ENCODE measurements at places on chromosomes 2 and 18.

DNA sequence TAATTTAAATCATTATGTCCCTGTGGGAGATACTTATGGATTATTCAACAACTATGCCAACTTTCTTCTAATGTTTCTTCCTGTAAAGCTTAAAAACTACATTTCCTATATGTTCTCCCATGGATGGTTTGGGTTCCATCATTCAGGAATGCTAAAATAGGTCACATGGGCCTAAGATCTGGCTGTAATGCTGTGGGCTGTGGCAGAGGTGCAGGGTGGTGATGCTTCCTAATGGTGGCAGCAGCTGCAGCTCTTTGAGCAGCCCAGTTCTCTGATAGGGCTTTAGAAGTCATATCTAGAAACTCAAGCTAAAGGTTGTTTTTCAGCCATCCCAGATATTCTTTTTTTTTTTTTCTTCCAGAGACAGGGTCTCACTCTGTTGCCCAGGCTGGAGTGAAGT is 266.1 kb downstream of the ZNF385B start:
- no peak overlapping the region for H3K27ac ChIP-seq
- DNase-seq = no peak
- no peaks in the 10 kb centered on the region for H3K27me3 ChIP-seq
- no peaks in the 10 kb centered on the region for H3K4me1 ChIP-seq

- peak overlapping the region; percentile 42 for H3K27ac ChIP-seq
- H3K27me3 ChIP-seq = no peaks in the 10 kb centered on the region
- no peak overlapping the region for H3K4me3 ChIP-seq
- no peak for DNase-seq
- no peaks in the 10 kb centered on the region for H3K36me3 ChIP-seq
These were observed 67.7 kb downstream of the NCK2 start for GRCh38 chr2:105812180-105813044.

- H3K4me1 ChIP-seq = no peaks in the 10 kb centered on the region
- no peak overlapping the region for H3K4me3 ChIP-seq
- no peaks in the 10 kb centered on the region for H3K27me3 ChIP-seq
These were observed 34.9 kb upstream of the MAT2A start for GRCh38 chr2:85503851-85504777.

- no peaks in the 10 kb centered on the region for H3K27me3 ChIP-seq
- H3K4me1 ChIP-seq = no peaks in the 10 kb centered on the region
- no peaks in the 10 kb centered on the region for H3K36me3 ChIP-seq
These were observed 45.2 kb downstream of the CYP1B1 start for GRCh38 chr2:38030635-38031355.

DNA sequence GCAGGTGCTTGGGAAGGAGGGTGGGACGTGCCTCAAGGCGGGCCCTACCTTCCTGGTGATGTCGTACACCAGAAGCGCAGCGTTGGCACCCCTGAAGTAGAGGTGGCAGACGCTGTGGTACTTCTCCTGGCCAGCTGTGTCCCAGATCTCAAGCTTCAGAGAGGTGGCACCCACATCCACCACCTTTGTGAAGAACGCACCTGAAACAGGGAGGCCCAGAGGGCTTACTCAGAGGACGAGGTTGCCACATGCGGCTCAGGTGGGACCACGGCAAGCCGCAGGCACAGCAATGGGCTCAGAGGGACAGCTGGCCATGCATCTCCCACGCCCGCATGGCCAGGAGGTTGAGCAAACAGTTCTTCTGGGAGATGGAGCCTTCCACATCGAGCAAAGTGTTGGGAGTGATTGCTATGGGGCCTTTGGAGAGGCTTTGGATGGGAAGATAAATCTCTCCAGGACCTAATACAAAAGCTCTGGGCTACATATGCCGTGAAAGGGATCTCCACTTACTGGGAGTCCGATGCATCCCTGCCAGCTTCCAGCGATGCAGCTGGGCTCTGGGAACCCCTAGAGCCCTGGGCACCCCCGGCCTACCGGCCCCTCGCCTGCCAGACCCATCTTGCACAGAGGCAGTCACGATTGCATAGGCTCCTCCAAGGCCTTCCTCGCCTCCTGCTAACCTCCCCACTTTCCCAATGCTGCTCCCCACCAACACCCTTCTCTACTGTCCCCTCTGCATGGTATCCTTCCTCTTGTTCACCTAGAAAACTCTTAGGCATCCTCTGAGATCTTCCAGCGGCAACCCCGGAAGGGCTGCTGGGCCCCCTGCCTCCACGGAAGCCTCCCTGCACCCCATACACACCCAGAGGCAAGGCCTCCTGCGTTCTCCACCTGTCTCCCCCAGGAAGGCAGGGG is 11.8 kb downstream of the PRLH start:
- H3K27ac ChIP-seq = no peak overlapping the region
- H3K27me3 ChIP-seq = no peaks in the 10 kb centered on the region
- peaks cover 13% of the 10 kb centered on the region for H3K4me1 ChIP-seq
- no peaks in the 10 kb centered on the region for H3K36me3 ChIP-seq

GRCh38 chr2:37125416-37125815 is 31.4 kb downstream of the EIF2AK2 start:
- no peaks in the 10 kb centered on the region for H3K27me3 ChIP-seq
- no peak overlapping the region for H3K4me3 ChIP-seq
- DNase-seq = no peak

GRCh38 chr2:11669454-11670291 is at the start of gene NTSR2:
TSS of gene NTSR2 (minus strand) at chr2:11670195. CDS start at chr2:11670129, 66 bp downstream.
- DNase-seq = no peak
- H3K4me1 ChIP-seq = peaks cover 2% of the 10 kb centered on the region
- H3K27me3 ChIP-seq = no peaks in the 10 kb centered on the region
- H3K27ac ChIP-seq = no peak within 1 kb of the TSS
- no peak within 1 kb of the TSS for H3K4me3 ChIP-seq
- no peaks in the 10 kb centered on the region for H3K36me3 ChIP-seq

DNA sequence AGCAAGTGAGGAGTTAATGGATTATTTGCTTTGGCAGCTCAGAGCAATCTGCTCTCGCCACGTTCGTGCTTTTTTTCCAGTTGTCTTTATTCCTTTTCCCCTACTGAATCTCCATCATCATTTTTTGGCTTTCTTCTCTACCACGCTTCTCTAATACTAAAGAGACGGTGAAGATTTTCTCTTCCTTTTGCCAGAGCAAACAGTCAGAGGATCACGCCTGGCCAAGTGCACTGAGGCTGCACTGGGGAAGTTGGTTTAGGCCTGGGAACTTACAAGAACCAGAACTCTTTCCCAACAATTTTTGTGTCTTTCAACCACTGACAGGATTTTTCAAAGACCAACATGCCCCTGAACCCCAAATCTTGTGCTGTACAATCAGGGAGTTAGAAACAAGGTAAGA is 172.3 kb downstream of the PID1 start:
- no peaks in the 10 kb centered on the region for H3K4me1 ChIP-seq
- H3K27me3 ChIP-seq = no peaks in the 10 kb centered on the region
- peak overlapping the region; percentile 21 for H3K27ac ChIP-seq
- no peak overlapping the region for H3K4me3 ChIP-seq
- DNase-seq = no peak

- H3K36me3 ChIP-seq = no peaks in the 10 kb centered on the region
- DNase-seq = no peak
- H3K4me1 ChIP-seq = no peaks in the 10 kb centered on the region
- no peak overlapping the region for H3K4me3 ChIP-seq
- H3K27me3 ChIP-seq = no peaks in the 10 kb centered on the region
These were observed 292.5 kb downstream of the MTX2 start for GRCh38 chr2:176561706-176562105.

GRCh38 chr2:236604575-236605344 is 35.1 kb downstream of the ACKR3 start:
- H3K4me1 ChIP-seq = no peaks in the 10 kb centered on the region
- H3K27me3 ChIP-seq = no peaks in the 10 kb centered on the region
- no peak overlapping the region for H3K4me3 ChIP-seq
- no peak overlapping the region for H3K27ac ChIP-seq
- DNase-seq = no peak

GRCh38 chr18:50721006-50721405 is 98.8 kb downstream of the MRO start:
- no peaks in the 10 kb centered on the region for H3K27me3 ChIP-seq
- no peak overlapping the region for H3K4me3 ChIP-seq
- H3K4me1 ChIP-seq = no peaks in the 10 kb centered on the region

GRCh38 chr2:202749477-202749876 is 114.7 kb downstream of the FAM117B start:
- H3K36me3 ChIP-seq = no peaks in the 10 kb centered on the region
- H3K27me3 ChIP-seq = no peaks in the 10 kb centered on the region
- no peak overlapping the region for H3K4me3 ChIP-seq
- DNase-seq = no peak
- H3K27ac ChIP-seq = no peak overlapping the region
- no peaks in the 10 kb centered on the region for H3K4me1 ChIP-seq

- H3K4me3 ChIP-seq = no peak overlapping the region
- no peak overlapping the region for H3K27ac ChIP-seq
- H3K36me3 ChIP-seq = no peaks in the 10 kb centered on the region
- no peak for DNase-seq
- H3K4me1 ChIP-seq = no peaks in the 10 kb centered on the region
- no peaks in the 10 kb centered on the region for H3K27me3 ChIP-seq
These were observed 51.0 kb downstream of the EMX1 start for GRCh38 chr2:72968286-72968685.

DNA sequence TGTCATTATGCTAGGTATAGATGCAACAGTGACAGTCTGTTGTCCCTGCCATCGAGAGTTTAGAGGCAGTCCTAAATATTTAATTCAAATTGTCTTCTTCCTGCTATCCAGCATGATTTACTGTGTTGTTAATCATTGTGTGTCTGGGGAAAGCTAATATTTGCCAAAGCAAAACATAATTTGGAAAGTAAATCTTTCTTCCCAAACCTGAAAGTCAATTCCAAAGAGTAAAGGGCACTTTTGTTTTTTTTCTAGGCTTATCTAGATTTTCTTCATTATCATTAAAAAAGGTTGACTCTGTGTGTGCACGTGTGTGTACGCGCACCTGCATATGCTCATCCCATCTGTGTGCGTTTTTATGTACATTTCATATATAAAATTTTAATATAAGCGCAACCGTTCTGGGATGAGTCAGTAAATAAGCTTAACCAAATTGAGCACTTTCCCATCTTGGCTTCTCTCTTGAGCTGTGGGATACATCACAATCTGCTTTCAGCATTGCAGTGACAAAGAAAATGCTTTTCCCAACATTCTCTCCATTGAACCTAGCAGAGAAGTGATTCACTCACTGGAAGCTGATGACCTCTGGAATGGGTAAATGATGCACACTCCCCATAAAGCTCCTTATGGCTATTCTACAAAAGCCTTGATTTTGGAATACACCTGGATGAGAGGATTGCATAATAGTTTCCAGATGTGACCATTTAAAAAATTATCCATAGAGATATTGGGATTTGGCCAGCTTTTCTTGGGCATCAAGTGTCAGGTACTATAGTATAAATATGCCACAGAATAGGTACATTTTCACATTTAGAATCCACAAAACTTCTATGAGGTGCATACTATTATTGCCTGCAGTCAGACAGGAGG is 488.4 kb downstream of the ADCYAP1 start:
- no peak overlapping the region for H3K4me3 ChIP-seq
- DNase-seq = no peak
- H3K36me3 ChIP-seq = no peaks in the 10 kb centered on the region

- no peaks in the 10 kb centered on the region for H3K36me3 ChIP-seq
- no peak overlapping the region for H3K4me3 ChIP-seq
- no peak overlapping the region for H3K27ac ChIP-seq
- no peak for DNase-seq
- no peaks in the 10 kb centered on the region for H3K27me3 ChIP-seq
These were observed 22.6 kb upstream of the CALCRL start for GRCh38 chr2:187470698-187471097.

GRCh38 chr18:6205706-6206105 is 209.0 kb downstream of the L3MBTL4 start:
- no peaks in the 10 kb centered on the region for H3K36me3 ChIP-seq
- DNase-seq = no peak
- H3K27me3 ChIP-seq = no peaks in the 10 kb centered on the region
- no peaks in the 10 kb centered on the region for H3K4me1 ChIP-seq
- H3K27ac ChIP-seq = no peak overlapping the region

- H3K27ac ChIP-seq = no peak overlapping the region
- DNase-seq = no peak
- H3K4me3 ChIP-seq = no peak overlapping the region
- no peaks in the 10 kb centered on the region for H3K4me1 ChIP-seq
- no peaks in the 10 kb centered on the region for H3K27me3 ChIP-seq
These were observed 60.9 kb downstream of the HDAC4 start for GRCh38 chr2:239339726-239340601.

- no peaks in the 10 kb centered on the region for H3K36me3 ChIP-seq
- no peak overlapping the region for H3K27ac ChIP-seq
- no peak overlapping the region for H3K4me3 ChIP-seq
- H3K27me3 ChIP-seq = no peaks in the 10 kb centered on the region
These were observed 107.2 kb upstream of the UGP2 start for GRCh38 chr2:63734510-63734909.

GRCh38 chr2:120441744-120442471 is 96.0 kb downstream of the INHBB start:
- H3K4me3 ChIP-seq = peak overlapping the region; percentile 41
- H3K4me1 ChIP-seq = peaks cover 6% of the 10 kb centered on the region
- no peak for DNase-seq
- no peaks in the 10 kb centered on the region for H3K36me3 ChIP-seq

- no peak overlapping the region for H3K27ac ChIP-seq
- no peaks in the 10 kb centered on the region for H3K36me3 ChIP-seq
- H3K4me3 ChIP-seq = no peak overlapping the region
- no peak for DNase-seq
- H3K4me1 ChIP-seq = peaks cover 4% of the 10 kb centered on the region
- H3K27me3 ChIP-seq = no peaks in the 10 kb centered on the region
These were observed 202.6 kb upstream of the SMAD2 start for GRCh38 chr18:48132797-48133655.

DNA sequence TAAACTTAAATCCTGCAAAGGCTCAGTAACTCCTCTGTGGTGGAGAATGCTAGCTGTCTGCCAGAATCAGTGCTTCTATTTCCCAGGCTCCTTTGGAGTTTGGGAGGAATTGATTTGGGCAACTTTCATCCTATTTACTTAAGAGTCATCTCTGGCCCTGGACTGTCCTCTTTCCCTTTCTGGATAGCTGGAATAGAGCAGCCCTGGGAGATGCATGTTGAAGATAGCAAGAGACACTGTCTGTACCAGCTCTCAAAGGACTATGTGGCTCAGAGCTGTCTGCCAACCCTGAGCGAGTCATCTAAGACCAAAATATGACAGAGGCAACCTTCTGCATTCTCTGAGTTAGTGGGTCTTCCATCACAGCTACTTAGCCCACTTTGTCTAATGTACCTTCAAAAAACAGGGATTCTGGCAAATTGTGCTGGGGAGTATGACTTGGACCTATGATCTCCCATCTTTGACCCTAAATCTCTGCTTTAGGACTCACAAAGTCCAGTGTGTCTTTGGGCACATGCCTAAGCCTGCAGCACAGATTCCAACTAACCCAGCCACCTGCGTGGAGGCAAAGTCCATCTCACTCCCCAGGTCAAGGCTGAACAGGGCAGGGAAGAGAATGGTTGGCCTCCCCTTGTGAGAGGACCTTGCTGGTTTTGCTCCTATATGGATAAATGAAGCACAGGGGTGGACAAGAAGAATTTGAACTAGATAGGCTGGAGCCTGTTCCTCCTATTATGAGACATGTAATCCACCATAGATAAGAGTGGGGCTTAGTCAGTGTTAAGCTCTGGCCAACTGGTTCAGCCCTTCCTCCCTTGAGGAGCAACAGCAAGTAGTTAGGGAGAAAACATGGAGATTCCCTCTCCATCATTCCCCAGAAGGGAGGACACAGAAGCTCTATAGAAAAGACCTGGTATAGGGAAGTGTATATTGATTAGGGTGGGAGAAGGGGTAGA is 99.1 kb upstream of the PELI1 start:
- H3K36me3 ChIP-seq = no peaks in the 10 kb centered on the region
- DNase-seq = no peak
- no peaks in the 10 kb centered on the region for H3K27me3 ChIP-seq
- no peak overlapping the region for H3K4me3 ChIP-seq

GRCh38 chr2:98167916-98168315 is 80.9 kb downstream of the VWA3B start:
- no peaks in the 10 kb centered on the region for H3K27me3 ChIP-seq
- no peak for DNase-seq
- H3K4me3 ChIP-seq = no peak overlapping the region
- no peaks in the 10 kb centered on the region for H3K36me3 ChIP-seq
